Testis (tissue), 5 donors: ENCODE measurements at places on chromosomes 7 and 10. TPM values are rescaled to one million over a fixed set of nuclear protein-coding genes. Genes with fewer than 3 reads are reported as not detected.

ZNF365 gene
- 1.2 TPM for total RNA-seq

FAM241B gene
- 11.6 TPM for total RNA-seq

SGMS1 gene
- total RNA-seq: 90.9 TPM

FGF8 gene
- 1.1 TPM for total RNA-seq

PNLIPRP1 gene
- total RNA-seq: not detected

RHOBTB1 gene
- total RNA-seq: 47.1 TPM

AGBL3 gene
- 10.0 TPM for total RNA-seq

BAMBI gene
- total RNA-seq: 49.7 TPM

ACSL5 gene
- total RNA-seq: 11.4 TPM

GDF2 gene
- total RNA-seq: 0.39 TPM

MALRD1 gene
- total RNA-seq: 26.7 TPM

PLXDC2 gene
- 53.6 TPM for total RNA-seq
